Hepatic stellate cell (primary cell): ENCODE measurements at places on chromosomes 3 and 15.

- no peak for DNase-seq
Measured at GRCh38 chr15:62440362-62441105, 275.4 kb upstream of the C2CD4B start.

DNA sequence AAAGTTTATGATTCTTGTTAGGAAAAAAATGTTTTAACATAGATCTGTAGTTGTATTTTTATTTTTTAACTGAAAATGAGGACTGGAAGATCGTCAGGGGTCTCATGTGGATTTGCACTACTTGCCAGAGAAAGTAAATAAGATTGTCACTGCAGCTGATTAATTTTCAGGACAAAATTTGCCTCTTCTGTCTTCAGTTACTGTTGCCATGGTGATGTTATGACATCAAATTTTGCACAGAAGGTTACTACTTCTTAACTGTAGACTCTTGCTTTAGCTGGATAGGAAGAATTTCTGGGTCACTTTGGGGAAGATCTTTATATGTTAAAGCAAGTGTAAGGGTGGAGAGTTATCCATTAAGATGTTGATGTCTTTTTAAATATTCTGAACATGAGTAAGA lies 82.2 kb upstream of the WDR72 start:
- DNase-seq, result no peak

- DNase-seq, result no peak
Measured at GRCh38 chr3:100532411-100532810, 40.0 kb downstream of the TMEM45A start.

DNA sequence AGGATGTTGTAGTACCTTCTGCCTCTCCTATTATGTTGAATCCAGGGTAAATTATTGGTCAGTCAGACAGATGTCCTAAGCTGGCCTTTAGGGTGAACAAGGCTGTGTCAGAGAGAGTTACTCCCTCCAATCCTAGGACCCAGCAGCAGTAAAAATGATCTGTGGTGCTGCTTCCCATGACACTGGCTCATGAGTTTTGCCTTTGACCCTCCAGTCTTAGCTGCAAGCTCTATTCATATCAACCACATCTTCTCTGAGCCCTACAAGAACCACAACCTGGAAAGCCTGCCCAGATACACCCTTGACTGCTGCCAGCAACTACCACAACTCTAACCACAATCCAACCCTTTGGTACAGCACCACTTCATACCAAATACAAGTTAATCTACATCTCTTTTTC lies 27.2 kb upstream of the PHLDB2 start:
- DNase-seq, result no peak

DNA sequence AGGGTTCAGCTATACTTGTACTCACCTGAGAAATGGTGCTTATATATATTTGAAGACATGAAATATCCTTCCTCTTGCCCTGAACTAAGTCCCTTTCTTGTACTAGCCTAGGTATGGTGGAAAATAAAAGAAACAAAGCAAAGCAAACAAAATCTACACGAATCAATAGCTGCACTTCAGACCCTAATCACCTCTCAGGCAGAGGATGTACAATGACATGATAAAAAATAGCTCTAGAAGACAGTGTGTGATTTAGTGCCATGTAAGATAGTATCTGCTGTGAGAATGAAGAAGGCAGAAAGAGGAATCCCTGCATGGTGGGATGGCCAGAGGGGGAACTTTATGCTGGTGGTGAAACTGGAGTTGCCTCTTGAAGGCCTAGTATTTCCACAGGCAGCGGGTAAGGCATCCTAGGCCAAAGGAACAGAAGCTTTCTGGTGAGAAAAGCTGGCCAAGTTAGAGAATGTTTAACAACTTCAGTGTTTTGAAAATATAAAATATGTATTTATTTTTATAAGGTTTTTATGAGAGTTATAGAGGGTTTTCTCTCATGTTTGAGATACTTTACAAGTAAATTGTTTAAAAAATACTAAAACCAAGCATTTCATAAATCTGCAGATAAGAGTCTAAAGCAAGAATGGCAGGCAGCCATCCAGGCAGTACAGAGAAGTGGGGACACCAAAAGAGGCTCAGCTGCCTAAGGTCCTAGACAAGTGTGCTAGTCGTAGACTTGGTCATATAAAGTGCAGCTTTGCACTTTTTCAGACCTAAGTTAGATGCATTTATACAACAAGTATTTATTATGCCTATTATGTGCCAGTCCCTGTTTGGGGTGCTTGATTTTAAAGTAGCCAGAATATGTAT lies 14.9 kb downstream of the LEKR1 start:
- DNase-seq, result no peak
